ENCODE measurements at places on chromosomes 2 and 18.

- DNase-seq, result no peak
Observed at GRCh38 chr2:152114366-152114765, 15.5 kb upstream of the CACNB4 start.

- DNase-seq, result peak; percentile 50
Observed at GRCh38 chr2:60485055-60485454, 68.4 kb downstream of the BCL11A start.

- no peak for DNase-seq
Observed at GRCh38 chr2:25367296-25367695, 25.6 kb upstream of the DNMT3A start.

DNA sequence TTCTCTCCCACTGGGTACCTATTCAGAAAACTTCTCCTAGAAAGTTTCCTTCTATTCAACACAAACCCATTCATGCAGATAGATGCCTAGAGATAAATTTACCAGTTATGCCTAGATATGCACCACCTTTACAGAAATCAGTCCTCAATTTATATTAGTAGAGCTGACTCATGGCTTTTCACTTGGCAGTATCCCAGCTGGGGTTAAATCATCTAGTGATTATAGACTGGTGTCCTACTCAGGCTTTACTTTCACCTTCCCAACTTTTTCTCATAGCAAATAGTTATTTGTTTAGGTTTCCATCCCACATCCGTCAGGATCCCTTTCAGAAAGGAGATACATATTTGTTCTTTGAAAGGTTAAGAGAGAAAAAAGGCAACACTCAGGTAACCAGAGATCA is 124.5 kb downstream of the AQP4 start:
- DNase-seq, result peak; percentile 61

DNA sequence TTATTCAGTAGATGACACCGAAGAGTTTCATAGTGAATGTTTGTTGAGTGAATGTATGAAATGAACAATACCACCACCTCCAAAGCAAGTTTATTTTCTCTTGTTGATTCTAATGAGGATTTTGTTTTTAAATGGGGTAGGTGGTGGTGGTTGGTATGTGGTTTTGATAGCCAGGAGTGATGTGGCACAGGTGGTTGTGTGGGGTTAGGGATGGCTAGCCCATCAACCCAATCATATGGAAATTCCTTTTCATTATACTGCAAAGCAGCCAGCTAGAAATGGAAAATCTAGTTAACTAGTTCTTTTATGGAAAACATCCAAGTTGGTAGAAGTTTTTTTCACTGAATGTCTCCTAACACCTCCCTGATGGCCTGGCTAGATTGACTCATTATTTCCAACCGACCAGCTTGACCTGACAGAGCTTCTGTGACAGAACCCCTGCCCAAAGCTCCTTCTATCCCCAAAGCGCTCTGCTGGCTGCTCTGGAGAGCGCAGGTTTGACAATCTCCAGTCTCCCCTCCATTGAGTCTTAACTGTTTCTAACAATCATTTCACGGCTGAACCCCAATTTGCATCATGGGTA is 376.9 kb downstream of the MTX2 start:
- no peak for DNase-seq

- no peak for DNase-seq
Observed at GRCh38 chr2:221097568-221097915, 474.6 kb downstream of the EPHA4 start.

- DNase-seq, result no peak
Observed at GRCh38 chr2:225037415-225038230, 4.6 kb downstream of the DOCK10 start.

GRCh38 chr18:5439986-5440696 is 103.7 kb downstream of the EPB41L3 start:
- no peak for DNase-seq

DNA sequence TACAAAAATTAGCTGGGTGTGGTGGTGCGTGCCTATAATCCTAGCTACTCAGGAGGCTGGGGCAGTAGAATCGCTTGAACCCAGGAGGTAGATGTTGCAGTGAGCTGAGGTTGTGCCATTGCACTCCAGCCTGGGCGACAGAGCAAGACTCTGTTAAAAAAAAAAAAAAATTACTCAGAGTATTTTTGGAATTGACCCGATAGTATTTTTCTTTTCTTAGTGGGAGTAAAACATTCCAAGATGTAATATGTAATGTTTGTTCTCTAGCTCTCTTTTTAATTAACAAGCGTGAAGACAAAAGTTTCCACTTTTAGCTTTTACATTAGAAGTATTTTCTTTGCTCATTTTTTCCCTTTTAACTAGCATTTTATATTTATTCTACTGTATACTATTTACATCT is 12.0 kb upstream of the TMEM18 start:
- no peak for DNase-seq

DNA sequence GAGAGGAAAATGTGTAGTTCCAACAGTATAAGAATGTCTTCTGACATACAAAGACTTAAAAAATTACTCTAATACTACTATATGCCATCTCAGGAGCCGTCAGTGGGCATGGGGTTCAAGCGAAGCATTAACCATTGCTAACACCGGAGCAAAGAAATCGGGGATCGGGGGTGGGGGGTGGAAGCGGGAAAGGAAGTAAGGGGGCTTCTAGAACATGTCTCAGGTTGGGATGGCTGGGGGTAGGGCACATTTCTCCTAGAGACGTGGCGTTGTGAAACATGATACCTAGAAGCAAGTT is 702 bp downstream of the LMAN1 start:
- peak; percentile 37 for DNase-seq

DNA sequence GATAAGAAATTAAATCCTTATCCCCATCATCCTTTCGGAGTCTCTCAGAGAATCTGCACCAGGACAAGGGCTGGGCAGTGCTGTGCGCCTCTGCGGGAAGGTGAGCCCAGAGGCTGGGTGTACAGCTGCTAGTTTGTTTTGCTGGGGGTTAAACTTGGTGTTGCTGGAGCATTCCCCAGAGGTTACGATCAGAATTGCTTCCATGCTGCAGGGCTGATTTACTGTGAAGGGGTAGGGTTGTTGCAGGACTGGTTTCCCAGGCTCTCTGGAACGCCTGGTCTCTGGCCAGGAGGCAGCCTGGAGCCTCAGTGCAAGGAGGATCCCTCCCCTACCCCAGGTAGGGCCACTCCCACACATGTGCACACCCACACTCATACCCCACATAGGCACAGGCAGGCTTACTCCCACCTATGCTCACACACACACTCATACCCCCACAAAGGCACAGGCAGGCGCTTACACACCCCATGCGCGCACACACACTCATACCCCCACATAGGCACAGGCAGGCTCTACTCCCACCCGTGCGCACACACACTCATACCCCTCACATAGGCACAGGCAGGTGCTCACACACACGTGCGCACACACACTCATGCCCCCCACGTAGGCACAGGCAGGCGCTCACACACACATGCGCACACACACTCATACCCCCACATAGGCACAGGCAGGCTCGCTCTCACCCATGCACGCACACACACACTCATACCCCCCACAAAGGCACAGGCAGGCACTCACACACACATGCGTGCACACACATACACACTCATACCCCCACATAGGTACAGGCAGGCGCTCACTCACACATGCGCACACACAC is 11.3 kb downstream of the CNNM4 start:
- DNase-seq, result no peak

GRCh38 chr18:4524096-4524495 is 69.0 kb upstream of the DLGAP1 start:
- no peak for DNase-seq

- DNase-seq, result no peak
Observed at GRCh38 chr2:1099418-1099817, 148.8 kb downstream of the SNTG2 start.

DNA sequence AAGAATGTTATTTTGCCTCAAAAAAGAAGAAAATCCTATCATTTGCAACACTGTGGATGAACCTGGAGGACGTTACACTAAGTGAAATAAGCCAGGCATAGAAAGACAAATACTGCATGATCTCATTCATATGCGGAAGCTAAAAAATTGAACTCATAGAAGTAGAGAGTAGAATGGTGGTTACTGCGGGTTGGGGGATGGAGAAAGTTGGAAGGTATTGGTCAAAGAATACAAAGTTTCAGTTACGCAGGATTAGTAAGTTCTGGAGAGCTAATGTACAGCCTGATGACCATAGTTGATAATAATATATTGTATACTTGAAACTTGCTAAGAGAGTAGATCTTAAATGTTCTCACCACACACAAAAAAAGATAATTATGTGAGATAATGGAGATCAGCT is 5.0 kb upstream of the GALNT5 start:
- no peak for DNase-seq

DNA sequence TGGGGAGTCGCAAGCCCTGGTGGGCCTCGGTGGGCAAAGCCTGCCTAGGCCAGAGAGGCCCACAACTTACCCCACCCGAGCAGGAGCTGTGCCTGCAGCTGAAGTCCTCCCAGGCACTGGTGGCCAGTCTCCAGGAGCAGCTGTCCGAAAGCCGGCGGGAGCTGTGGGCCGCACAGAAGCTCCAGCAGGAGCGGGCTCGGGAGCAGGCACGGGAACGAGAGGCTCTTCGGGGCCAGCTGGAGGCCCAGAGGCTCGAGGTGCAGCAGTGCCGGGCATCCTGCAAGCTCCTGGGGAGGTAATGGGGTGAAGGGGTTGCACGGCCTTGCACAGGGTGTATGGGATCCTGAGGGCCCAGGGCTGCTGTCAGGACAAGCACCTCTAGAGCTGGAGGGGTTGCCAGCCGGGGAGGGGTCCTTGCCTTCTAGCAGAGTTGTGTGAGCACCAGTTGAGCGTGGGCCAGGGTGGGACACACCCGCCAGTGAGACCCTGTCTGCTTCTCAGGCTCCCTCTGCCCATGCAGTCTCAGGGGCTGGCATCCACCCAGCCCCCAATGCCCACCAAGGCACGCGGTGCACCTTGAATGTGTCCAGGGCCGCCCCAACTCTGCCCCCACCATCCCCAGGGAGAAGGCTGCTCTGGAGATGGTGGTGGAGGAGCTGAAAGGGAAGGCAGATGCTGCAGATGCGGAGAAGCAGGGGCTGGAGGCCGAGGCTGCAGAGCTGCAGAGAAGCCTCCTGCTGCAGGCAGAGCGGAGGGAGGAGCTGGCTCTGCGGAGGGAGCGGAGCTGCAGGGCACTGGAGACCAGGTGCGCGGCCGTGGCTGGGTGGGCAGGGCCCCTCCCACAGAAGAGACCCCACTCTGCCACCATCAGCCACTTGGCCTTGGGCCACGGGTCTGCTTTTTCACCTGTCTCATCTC is 27.2 kb downstream of the CROCC2 start:
- no peak for DNase-seq

DNA sequence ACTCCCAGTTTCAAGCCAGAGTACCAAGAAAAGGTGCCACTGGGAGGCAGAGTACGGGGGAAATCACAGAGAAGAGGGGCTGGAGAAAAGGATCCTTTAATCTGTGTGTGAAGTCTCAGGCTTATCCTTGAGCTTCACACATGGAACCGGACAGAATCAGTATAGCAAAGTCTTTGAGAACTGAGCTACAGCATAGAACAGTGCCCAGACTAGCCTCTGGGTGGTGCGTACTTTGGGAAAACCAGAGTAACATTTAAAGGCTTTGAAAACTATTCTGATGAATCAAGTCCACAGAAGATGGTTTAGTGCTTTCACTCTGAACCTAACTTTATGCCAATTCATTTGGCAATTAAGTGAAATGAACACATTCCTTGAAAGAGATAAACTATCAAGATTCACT is 83.1 kb downstream of the BABAM2 start:
- DNase-seq, result peak; percentile 65

DNA sequence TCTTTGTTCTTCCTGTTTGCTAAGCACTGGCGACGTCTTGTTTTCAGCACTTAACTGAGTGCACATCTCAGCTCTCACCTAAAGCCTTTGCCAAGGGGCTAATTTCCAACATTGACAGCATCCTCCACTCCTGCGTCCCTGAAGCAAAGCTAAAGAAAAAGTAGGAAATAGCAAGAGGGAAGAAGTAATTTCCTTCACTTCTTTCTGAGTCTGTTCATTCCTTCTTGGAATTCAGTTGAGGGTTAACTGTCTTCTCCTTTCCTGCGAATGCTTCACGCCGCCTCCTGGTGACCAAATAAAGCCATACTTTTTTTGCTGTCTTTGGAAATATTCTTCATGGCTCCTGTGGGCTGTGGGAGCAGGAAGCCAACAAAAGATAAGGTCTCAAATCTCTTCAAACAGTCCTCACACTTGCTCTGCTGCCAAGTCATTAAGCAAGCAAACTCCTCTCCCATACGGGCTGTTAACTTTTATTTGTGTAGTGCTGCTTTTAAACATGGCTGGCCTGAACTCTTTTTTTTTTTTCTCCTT is 100.9 kb downstream of the DPP10 start:
- DNase-seq, result no peak

- DNase-seq, result no peak
Observed at GRCh38 chr18:40852406-40852805, 1102.6 kb upstream of the PIK3C3 start.

- no peak for DNase-seq
Observed at GRCh38 chr18:48155856-48156255, 225.4 kb upstream of the SMAD2 start.

DNA sequence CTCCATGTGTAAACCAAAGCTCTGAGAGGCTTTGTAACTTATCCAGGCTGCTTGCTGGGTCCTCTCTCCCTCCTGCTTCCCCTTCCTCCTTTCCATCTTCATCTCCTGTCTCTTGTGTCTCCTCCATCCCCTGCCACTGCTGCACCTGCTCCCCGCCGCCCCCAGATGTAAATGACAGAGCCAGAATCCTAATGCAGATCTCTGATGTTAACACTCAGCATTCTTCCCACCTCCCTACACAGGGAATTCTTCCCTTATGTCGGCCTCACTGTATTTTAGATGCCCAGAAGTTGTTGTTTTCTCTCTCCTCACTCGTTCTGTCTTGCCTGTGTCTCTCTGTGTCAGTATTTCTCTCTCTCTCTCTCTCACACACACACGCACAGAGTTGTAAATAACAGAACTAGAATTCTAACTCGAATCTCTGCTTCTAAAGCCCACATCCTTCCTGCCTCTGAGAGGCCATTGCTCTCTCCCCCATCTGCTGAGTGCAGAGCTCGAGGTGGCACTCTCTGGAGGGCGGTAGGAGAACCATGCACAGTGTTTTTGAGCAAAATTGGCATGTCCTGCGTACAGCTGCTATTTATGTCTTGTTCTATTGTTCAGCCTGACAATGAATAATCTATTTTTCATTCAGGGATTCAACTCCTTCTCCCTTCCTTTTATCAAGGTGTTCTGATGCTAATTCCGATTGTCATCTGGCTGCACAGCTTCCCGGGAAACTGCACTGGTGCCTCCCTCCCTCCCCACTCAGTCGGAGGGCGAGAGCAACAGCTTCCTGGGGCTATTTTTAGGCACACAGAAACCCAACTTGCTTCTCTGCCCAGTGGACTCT is 219.9 kb downstream of the SH3RF3 start:
- no peak for DNase-seq
